ENCODE measurements at places on chromosomes 7 and 10.

- DNase-seq = no peak
Observed at GRCh38 chr10:71706216-71707121, 13.1 kb downstream of the C10orf105 start.

DNA sequence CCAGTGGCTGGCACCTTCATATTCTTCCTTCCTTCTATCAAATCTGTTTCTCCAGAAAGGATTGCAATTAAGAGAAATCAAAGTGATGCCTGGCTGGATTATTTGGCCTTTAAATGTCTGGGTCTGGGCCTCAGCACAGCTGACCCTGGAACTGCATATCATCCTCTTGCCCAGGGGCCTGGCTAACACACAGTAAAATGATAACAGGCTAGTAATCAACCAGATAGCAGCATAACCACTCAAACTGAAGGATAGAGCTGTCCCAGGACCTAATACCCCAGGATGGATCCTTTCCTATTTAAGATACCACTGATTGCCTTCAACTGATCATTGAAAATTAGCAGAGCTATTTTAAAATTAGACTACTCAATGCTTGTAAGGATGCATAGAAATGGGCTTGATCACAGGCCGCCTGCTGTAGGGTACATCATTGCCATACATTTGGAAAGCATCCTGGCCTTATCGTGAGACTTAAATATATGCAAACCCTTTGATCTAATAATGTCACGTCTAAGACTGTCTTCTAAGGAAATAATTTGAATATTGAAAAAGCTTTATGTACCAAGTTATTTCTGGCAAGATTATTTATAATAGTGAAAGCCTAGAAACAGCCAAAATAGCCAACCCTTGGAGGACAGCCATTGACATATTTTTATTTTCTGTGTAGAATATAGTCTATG lies 144.0 kb upstream of the CHST15 start:
- no peak for DNase-seq

DNA sequence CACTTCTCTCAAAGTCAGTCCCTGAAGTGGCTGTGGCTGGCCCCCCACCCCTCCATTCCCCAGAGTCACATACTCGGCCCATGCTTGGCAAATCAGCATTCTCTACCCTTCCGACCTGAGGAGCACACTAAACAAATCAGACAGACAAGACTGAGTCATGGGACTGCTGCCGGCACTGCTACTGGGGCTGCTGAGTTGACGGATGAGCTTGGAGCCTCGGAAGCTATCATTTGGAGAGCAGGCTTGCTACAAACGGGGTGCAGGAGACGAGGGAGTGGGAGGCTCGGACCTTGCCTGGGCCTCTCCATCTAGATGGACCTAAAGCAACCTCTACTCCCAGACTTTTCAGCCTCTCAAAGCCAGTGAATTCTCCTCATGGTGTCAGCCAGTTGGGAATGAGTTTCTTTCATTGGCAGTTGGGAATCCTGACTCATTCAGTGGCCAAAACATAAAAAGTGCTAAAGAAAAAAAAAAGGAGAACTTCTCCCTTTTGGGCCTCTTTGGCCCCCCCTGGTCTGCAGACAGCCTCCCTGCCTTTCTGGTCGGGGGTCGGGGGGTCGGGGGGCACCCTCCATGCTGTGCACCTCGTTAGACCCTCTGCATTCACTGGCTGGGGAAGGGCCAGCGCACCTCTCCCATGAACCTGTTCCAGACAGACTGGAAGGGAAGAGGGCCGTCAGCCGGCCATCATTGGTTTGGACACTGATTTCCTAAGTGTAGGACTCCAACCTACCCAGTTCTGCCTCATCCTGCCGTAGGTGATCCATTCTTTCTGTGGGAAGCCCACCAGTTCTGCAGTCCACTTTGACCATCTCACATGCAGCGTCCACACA lies 52.3 kb upstream of the COL13A1 start:
- no peak for DNase-seq

DNA sequence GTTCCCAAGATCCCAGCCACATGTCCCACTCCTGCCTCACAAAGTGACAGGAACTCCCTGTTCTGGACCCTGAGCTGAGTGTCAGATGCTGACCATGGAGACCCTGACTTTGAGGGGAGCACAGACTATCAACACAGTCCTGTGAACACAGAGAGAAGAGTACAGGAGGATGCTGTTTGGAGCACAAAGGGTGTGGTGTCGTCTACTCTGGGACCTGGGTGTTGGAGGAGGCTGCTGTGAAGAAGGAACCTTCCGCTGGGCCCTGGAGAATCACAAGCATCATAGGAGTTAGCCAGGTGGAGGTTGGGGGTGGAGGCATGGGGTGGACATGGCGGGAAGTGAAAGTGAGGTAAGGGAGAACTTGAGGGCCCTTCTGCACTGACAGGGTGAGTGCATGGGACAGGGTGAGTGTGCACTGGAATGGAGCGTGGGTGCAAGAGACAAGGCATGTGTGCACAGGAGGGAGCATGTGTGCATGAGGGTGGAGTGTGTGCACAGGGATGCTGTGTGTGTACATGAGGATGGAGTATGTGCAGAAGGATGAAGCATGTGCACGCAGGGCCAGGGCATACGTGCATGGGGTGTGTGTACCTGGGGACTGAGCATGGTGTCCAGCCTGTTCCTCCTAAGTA lies 70.7 kb upstream of the ANTXRL start:
- DNase-seq = no peak
